ENCODE measurements at places on chromosomes 16 and 17.

DNA sequence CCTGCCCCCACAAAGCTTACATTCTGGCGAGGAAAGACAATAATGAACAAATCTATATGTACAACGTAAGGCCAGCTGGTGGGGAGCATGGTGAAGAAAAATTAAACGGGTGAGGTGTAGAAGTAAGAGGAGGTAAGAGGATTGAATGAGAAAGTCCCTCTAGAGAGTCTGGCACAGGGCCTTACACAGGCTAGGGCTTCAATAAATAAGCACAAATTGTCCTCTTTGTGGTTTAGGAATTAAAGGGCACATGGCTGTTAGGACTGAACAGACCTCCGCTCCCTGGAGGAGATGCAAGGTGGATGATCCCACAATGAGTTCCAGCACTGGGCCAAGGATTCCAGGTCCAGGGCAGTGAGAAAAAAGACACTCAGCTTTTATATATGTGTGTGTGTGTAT lies 43.1 kb upstream of the HAPSTR1 start:
- DNase-seq: no peak

GRCh38 chr17:64781014-64781756 lies 119.1 kb upstream of the SMURF2 start:
- DNase-seq: no peak

- DNase-seq: no peak
Observed at GRCh38 chr17:81314398-81315081, 19.4 kb upstream of the SLC38A10 start.

DNA sequence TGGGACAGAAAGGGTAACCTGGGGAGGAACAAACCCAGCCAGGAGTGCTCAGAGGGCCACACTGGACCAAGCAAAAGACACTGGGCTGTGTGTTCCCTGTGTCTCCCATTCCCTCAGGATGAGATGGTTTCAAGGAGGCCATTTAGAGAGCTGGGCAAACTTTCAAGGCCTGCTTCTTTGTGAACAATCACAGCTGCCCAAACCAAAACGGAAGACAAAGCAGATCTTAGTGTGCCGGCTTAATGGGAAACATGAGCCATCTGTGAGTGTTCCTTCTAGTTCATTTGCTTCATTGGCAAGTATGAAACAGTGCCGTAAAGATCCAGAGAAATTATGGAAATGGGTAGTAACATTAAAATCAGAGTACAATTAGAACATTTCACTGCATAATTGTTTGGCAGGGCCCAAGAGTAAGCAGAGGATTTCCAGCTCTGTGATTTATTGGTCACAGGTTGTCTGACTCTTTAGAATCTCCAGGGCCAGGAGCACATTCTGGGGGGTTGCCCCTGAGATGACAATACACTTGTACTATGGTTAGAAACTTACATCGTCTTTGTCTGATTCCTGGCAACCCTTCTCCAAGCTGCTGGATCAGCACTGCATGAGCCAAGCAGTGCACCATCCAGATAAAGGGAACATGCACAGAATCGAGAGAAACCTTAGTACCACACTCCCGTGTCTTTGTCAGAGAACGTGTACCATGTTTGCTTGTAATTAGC lies 412.1 kb downstream of the RBFOX1 start:
- peak; percentile 67 for DNase-seq

DNA sequence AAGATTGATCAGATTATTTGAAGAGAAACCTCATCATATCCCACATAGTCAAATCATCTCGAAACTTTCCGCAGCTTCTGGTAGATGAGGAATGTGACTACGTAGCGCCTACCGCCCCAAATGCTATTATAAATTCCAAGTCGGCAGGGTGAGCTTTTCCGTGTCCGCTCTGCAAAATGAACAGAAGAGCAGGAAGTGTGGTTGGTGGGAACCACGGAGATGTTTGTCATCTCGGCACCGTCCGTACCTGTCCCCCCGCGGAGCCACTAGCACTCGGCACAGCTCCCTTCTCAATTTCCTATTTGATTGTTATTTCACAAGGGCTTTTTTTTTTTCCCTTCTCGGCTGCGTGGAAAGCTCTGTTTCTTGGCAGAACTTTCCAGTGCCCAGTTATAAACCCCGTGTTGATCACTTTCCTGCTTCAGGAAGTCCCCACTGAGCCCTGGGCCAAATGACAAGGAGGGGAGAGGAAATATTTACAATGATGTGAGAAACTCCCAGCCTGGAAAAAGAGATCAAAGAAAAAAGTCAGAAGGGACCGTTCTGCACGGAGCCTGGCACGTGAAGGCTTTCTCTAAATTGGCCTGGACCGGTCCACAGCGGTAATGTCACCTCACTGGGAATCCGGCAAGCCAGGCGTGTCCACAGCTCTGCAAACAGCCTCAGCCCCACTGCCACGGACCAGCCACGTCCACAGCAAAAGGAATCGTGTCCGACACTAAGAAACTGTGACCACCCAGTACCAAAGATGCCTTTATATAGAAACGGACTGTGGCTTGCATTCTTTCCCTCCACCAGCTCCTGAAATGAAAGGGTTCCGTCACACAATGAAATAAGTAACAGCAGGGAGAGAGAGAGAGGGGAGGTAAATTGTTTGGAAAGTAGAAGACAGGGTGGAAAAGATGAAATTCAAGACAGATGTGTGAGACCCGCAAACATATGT lies 65.0 kb downstream of the MRM3 start:
- DNase-seq: no peak

DNA sequence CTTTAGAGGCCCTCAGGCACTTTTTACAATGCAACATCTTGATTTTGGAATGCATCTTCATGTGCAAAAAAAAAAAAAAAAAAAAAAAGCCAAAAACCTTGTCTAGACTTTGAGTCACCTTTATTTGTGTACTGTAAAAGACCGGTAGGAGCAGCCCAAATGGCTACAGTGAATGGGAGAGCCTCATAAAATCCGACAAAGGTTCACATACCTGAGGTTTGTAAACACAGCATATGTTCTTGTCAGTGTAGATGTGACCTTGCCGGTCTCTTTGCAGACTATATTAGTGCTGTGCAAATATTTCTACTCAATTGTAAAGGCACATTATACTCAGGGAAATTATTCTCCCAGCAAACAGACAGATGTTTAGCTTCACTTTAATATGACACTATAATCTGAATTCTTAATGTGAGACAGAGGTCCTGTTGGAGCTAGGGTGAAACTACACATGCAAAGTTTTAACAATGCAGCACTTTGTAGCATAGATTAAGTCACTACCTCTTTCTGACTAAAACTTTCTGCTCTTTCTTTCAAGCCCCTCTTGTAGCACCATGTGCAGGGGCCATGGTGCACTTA lies 211.3 kb downstream of the CA10 start:
- DNase-seq: no peak

DNA sequence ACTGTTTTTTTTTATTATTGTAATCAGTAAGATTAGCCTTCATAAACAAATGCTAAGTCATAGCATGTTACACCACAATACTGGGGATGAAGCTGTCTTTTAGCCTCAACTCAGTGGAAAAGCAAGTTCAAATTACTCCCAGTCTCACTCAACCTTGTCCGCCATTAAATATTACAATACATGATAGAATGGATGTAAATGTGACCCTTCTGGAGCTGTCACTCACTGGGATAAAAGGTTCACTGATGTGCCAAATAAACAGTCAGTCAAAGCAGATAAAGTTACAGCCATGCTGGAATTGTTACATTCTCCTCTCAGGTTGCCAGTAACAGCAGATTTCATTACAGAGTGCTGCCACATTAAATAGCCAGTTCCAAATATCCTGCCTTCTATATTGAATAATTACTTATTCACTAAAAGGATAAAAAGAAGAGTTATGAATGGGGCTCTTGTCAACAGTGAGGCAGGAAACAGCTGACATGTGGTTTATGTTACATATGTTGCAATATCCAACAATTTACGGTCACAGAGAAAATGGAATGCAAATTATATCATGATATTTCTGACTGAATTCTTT lies 53.4 kb downstream of the BRIP1 start:
- no peak for DNase-seq

DNA sequence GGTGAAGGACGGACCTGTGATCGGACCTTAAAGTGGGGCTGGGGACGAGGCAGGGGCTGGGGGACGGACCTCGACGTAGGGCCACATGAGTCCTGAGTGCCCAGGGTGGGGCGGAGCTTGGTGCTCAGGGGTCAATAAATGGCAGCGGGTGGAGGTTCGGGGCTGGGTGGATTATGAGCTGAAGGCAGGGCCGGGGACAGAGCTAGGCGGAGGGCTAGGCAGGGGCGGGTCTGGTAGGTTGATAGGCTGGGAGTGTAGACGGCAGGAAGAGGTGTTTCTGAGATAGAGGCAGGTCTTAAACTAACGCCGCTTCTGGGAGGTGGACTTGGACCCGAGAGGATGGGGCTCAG lies 733 bp downstream of the CHRNB1 start:
- no peak for DNase-seq

GRCh38 chr16:64445245-64445644 lies 676.6 kb downstream of the CDH11 start:
- DNase-seq: no peak

DNA sequence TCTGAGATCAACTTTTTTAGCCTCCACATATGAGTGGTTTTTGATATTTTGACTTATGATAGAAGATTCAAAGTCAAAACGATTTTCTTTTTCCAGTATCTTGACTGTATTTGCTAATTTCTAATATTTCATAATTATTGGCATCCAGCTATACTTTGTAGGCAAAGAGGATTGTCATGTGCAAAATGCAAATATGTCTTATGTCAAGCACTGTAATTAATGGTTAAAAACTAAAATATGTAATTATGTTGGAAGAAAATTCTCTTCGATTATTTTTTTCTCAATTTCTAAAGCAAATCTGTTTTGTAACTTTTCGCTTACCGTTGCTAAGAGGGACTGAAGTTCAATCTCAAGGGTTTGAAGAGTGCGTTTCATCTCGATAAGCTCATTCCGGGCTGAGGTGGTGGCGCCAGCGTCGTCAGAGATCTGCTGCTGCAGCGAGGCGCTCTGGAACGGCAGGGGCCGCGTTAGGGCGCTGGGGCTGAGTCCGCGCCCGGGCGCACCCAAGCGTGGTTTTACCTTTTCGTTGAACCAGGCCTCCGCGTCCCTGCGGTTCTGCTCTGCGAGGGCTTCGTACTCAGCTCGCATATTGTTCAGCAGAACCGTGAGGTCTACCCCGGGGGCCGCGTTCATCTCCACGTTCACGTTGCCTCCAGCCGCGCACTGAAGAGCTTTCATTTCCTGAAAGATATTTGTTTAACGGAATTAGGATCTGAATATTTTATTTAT lies 3.0 kb downstream of the KRT27 start:
- DNase-seq: no peak

GRCh38 chr16:85309656-85310587 lies 197.7 kb upstream of the CIBAR2 start:
- DNase-seq: peak; percentile 95

DNA sequence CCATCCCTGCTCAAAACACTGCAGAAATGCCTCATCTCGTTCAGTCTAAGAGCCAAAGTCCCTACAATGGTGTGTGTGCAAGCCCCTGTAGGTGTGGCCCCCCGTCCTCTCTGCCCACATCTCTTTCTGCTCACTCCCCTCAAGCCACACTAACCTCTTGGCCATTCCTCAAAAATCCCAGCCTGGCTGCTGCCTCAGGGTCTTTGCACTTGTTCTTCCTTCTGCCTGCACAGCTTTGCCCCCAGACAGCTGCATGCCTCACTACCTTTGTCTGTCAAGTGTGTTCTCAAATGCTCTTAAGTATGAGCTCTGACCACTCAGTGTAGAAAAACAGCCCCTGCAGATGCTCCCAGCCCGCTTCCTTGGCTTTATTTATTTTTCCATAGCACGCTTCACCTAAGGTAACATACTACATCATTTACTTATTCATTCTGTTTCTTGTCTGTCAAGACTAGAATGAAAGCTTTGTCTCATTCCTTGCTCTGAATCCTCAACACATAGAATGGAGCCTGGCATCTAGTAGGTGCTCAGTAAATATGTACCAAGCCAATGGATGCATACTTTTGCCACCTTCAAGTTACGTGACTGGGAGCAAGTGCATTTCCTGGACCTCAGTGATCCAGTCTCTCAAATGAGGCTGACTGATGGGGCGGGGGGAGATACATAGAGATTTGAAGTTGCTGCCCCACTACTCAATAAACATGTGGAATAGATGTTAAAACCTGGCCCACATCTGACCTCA lies 38.1 kb downstream of the RAI1 start:
- no peak for DNase-seq

DNA sequence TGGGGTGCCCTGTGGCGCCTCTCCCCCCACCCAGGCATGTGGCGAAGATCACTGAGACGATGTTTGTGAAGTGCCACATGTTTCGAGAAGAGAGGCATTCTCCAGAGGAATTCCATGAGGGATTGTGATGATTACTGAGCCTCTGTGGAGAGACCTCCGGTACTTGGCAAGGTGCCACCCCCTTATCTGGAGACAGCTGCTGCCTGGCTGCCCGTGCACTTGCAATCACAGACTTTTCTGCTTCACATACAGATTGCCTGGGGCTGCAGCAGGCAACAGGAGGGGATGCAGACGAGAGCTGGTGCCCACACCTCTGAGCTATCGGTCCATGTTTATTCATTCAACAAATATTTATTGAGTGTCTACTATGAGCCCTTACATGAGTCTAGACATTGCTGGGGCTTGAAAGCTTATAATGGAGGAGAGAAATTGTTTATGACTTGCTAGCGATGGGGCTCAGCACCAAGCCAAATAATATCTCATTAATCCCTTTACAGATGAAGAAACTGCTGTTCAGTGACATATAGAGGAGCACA lies 317.2 kb upstream of the ZFHX3 start:
- DNase-seq: no peak

- DNase-seq: no peak
Observed at GRCh38 chr17:49447628-49448302, 33.1 kb upstream of the PHB1 start.

- DNase-seq: no peak
Observed at GRCh38 chr16:11848842-11849241, 2.5 kb downstream of the RSL1D1 start.

- DNase-seq: peak; percentile 64
Observed at GRCh38 chr17:74768069-74768762, 7.9 kb downstream of the NAT9 start.

DNA sequence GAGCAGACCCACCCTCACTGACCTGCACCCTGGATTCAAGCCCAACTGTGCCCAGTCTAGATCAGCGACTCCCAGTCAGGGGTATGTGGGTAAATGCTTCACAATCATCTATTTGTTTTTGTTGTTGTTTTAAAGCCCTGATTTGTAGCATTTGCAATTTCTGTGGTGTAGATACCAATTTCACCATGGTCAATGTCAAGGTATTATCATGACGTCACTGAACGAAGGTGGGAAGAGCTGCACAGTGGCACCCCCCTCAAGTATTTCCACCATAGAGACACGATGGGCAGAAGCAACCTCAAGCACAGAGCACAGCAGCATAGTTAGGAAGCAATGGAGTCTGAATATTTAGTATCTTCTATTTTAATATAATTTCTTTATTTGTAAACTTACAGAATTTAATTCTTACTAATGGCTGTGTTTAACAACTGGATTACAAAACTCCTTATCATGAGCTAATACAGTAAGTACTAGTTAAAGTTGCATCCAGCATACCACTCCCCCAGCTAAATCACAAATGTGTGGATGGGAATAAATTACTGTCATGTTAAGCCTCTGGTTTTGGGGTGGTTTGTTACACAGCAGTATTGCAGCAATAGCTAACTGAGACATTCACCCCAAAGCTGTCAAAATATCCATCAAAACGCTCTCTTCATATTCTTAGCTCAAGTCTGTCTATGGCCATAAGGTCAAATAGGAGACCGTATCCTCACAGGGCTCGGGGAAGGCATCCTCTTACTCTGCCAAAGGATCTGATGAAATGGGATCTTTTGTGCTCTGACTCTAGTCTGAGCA lies 25.5 kb downstream of the ORC6 start:
- no peak for DNase-seq

All from globus pallidus (tissue), 1 donor.